CD4-positive, alpha-beta T cell treated with Interleukin-6 for 4 hours (primary cell): ENCODE measurements at places on chromosomes 3 and 15.

- DNase-seq: peak; percentile 70
Observed at GRCh38 chr3:47266709-47267489, 15.7 kb downstream of the KIF9 start.

DNA sequence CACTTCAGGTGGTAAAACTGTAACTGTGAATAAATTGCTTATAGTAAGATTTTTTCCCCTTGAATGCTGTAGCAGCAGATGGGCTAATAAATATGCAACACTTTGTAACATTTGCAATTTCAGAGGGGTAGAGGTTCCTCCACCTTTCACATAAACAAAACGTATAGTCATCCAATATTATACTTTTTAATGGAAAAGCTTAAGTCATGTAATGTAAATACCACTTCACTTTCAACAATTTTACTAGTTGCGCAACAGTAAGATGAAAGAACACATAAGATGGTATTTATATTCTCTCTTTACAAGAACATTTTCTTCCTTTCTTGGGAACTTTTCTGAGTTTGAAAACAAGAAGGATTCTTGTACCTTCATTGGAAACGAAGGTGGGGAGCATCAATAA is 56.6 kb upstream of the FAM3D start:
- DNase-seq: no peak

GRCh38 chr3:24222165-24222805 is 272.4 kb downstream of the THRB start:
- DNase-seq: no peak

DNA sequence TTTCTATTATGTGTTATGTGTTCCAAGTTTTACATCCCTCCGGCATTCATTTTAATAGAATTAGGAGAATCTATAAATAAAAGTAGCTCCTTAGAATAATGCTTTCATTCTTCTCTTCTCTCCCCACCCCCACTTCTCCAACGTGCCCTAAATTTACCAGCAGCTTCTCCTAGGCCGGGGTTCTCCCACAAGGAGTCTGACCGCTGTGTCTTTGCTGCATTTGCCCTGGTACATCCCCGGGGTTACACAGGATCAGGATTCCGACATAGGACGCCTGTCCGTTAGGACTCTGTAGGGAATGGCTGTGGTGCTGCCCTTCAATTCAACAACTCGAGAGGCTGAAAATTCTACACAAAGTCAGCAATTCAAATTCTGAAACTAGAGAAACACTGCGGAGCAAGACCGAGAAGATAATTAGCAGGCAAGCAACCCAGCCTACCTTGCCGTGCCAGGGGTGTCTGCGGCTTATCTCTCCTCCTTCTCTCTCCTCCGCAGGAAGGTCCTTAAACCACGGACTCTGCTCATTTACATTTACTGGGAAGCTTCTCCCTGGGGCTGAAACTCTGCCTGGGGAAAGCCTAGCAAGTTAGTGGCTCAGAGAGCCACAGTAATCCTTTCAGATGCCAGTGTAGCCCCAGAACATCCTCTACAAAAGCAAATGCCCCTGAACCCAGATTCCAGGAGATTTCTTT is 18.8 kb downstream of the PCSK6 start:
- no peak for DNase-seq

DNA sequence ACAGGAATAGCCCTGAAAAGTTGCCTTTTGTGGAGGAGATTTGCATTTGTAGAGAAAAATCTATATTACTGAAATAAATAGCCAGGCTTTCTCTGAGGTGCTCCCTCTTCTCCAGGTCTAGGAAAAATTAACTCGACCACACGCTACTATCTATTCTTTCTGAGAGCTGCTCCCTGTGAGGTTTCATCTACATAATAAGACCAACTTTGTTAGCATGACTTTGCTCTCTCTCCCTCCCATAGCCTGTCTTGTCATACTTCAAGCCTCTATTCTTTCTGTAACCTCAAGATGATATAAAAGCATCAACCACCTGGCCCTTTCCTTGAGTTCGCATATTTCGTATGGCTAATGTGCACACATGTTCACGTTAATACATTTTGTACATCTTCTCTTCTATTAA is 75.8 kb upstream of the STRIT1 start:
- no peak for DNase-seq
